Hippocampal formation (tissue), 2 donors: ENCODE measurements at places on chromosomes 5 and 9.

- DNase-seq = no peak
Measured at GRCh38 chr5:35345222-35345621, 114.9 kb upstream of the PRLR start.

- DNase-seq = no peak
Measured at GRCh38 chr9:72542917-72543316, 21.5 kb downstream of the TMC1 start.

DNA sequence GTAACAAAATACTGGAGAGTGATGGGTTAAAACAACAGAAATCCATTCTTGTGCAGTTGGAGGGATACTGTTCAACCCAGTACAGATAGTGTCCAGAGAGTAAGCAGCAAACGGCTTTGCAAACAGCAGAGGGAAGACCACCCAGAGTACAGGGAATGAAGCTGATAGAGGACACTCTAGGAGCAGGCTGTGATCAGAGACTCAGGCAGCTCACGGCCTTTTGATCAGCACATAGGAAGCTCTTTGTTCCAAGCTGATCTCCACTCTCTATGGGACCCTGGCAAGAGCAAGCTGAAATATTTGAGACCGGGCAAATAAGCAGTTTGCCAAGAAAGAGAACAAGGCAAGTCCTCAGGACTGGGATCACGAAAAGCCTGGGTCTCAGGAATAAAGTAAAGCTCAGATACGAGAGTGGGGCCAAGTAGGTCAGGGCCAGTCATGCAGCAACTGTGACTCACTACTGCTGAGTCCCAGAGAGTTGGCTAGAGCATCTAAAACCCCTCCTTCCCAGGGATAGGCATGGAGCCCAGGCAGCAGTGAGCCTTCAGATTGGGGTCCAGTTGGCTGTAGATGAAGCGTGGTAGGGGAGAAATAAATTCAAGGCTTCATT lies 52.4 kb downstream of the MELK start:
- DNase-seq = peak; percentile 43

GRCh38 chr9:95143591-95144561 lies 173.6 kb downstream of the FANCC start:
- no peak for DNase-seq

DNA sequence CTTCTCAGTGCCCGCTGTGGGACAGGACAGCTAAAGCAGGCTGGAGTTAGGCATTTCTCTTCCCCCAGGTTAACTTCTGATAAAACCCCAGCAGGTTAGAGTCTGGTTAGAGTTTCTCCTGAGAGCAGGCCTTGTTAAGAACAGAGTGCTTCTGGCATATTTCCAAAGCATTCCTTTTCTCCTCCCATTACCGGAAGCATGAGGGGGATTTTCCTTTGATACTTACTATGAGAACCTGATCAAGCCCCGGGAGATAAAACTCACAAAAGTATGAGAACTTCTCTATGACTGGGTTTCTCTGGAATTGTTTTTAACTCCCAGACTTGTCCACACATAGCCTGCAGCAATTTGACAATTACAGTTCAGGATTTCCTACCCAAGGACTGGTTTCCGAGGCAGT lies 77.4 kb upstream of the MAST4 start:
- DNase-seq = no peak

GRCh38 chr5:179142434-179143198 lies 82.4 kb downstream of the ZNF354C start:
- no peak for DNase-seq

DNA sequence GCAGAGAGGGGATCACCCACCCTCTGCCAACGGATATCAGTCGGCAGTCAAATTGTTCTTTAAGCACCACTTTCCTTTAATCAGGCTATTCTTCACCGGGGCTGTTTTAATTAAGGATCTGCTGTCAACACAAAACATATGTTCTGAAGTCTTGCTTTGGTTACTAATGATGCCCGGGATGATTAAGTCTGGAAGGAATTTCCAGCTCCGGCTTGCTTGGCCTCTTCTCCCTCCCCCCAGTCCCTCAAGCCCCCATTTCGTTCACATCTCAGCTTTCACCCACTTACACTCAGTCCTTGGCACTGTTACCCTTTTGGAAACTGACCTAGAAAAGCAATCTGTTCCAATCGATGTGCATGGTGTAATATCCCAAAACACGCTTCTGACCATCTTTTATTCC lies 74.7 kb downstream of the MSX2 start:
- DNase-seq = no peak

- no peak for DNase-seq
Measured at GRCh38 chr9:79555474-79556089, 16.2 kb upstream of the TLE4 start.

DNA sequence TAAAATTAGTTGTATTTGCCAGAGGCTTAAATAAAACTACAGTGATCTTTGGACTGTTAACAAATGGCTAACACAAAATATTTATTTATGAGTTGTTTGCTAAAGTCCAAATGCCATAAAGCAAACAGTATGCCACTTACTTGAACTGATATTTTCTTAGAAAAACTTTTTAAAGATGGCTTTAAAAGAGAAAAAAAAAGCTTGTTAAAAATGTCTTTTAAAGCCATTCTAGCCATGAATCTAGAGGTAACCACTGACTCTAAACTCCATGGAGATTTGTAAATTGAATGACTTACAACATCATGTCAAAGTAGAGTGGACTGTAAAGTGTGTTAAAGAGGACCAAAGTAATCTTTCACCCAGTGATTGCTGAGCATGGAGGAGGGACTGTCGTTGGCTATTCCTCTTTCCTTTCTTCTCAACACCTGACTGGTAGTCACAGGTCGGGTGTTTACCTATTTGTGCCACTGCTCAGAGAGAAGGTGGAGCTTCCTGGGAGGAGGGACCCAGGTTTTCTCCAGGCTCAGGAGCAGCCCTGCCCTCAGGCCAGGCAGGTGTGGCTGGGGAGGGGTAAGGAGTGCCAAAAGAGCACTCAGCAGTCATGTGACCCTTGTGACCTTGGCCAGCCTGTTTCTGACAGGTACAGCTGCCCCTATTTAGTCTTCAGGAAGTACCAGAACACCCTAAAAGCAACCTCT lies 69.1 kb upstream of the TJP2 start:
- no peak for DNase-seq

DNA sequence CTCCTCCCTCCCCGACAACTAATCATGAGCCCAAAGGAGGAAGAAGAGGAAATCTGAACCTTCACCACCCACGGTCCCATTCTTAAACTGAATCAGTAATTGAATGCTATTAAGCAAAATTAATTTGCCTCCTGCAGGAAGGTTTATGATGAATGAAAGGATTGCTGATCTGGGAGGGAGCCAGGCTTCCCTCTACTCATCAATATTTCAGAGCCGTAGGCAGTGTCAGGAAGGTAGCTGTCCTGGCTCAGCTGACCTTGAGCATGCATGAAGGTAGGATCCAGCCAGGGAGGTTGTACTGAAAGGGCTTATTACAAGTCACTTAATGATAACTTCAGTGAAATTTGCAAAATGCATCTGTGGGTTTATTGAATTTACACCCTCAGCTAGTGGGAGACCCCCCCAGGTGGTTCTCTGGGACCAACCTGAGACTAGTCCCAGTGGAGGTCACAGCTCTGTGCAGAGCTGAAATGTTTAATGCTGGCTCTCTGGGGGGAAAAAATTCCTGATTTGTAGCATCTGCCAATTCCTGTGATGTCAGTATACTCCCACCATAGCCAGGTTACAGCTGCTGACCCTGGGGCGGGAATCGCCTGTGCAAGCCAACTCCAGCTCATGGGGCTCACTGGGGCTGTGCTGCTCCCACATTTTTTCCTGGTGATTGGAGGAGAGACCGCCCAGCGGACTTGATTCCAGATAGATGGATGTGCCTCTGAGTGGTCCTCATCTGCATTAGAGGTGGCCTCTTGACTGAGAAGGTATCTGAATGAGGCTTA lies 47.9 kb upstream of the NCS1 start:
- no peak for DNase-seq

GRCh38 chr9:99112750-99113413 lies 8.0 kb downstream of the TGFBR1 start:
- no peak for DNase-seq

GRCh38 chr9:13807118-13807517 lies 506.8 kb downstream of the NFIB start:
- DNase-seq = no peak

GRCh38 chr5:27216367-27216950 lies 178.1 kb upstream of the CDH9 start:
- no peak for DNase-seq

DNA sequence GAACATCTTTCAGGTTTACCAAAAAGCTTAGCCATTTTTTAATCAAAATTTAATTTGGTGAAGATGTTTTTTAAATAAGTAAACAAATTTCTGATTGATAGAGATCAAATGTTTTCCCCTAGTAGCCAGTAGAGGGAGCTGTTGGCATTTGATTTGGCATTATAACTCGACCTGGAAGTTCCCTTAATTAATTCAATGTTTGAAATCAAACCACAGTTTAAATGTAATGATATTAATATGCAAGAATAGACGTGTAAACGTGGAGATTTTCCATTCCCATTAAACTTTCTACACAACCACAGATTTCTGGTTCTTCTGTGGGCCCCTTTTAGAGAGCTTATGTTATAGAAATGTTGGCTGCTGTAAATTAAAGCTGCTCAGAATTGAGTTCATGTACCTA lies 148.1 kb upstream of the MPDZ start:
- DNase-seq = peak; percentile 83

DNA sequence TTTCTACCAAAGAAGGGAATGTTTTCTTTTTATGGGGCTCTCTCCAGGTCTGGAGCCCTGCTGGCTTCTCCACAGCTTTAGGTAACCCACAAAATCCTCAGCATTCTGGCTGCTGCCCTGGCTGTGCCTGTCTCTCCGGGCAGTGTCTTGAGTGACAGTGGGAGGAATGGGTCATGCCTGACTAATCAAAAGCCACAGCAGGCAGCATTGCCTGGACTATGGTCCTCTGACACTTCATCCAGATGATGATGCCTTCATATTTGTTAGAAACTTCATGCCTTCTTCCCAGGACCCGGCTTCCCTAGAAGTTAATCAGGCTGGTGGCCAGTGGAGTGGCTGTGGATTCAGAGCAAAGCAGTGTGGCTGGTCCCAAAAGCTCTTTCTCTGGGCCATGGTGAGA lies 32.2 kb upstream of the TGFBI start:
- DNase-seq = no peak

GRCh38 chr5:131769961-131770360 lies 26.9 kb downstream of the FNIP1 start:
- no peak for DNase-seq

DNA sequence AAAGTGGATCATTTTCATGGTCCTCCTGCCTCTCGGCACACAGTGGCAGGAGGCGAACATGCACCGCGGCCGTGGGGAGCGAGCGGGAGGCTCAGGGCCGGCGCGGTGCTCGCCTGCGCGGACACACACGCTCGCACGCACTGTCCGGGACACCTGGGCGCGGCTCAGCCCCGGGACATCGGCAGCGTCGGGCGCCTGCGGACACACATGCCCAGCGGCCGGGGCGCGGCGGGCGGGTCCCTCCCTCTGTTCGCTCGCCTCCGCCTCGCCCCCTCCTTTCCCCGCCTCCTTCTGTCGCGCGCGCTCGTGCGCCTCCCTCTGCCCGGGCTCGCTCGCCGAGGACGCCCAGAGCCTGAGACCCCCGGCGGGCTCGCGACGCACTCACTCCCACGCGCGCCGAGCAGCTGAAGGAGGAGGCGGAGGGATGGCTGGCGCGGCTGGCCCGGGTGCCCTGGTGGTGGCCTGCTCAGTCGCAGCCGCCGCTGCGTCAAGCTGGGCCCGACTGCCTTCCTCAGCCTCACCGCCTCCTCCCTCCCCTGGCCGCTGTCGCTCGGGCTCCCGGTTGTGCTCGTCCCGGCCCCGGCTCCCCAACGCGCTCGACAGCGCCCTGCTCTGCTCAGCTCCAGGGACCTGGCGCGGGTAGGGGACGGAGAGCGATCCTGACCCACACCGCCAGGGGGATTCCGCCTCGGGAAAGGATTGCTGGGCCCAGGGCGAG lies at the start of gene FRMD3:
Gene FRMD3, minus strand, starts transcription at position 230 of the 718 bp plus-strand sequence. Its CDS starts 170 bp downstream, at position 60.
- peak; percentile 20 for DNase-seq

DNA sequence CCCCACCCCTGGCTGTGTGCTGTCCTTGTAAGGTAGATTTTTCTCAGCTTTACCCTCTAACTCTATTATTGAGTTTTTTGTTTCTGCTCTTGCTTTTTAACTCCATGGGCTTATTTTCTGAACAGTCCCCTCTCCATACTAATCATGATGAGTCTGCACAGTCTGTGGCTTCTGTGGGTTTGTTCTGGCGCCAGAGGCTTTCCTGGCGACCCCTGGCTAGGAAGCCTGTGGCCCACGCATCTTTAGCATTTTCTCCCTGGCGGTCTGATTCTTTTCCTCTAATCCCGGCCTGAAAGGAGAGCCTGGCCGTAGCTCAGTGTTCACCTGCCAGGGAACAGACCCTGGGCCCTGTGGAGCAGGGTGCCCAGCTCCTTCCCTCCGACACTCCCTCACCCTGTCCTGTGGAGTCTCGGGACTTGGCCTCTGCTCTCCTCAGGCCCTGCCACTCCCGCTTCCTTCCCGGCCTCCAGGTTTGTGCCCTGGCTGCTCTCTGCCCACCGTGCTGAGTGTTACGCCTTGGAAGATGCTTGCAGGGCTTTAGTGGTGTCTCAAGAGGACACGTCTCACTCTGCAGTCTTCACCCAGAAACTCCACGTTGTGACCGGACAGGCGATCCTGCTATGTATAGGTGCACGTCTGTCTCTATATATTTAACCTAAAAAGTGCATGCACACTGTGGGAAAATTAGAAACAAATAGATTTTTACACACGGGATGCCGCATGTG lies 31.7 kb upstream of the LRRC14B start:
- no peak for DNase-seq

- DNase-seq = peak; percentile 60
Measured at GRCh38 chr5:127358740-127359139, 68.1 kb downstream of the MEGF10 start.

DNA sequence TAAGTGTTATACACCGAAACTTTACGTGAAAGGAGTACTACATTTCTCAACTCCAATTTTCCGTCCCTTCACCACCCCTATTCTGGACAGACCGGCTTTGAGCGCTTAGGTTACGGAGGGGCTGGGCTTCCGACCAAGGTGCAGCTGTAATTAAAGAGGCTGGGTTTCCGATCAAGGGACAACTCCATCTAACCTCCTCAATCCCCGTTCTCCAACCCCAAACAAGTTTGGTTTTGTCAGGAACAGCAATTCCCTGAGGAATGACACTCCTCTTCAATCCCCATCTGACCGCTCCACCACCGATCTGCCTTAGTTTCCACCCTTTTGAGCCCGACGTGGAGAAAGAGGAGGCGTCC lies 577 bp downstream of the TUT7 start:
- DNase-seq = no peak

DNA sequence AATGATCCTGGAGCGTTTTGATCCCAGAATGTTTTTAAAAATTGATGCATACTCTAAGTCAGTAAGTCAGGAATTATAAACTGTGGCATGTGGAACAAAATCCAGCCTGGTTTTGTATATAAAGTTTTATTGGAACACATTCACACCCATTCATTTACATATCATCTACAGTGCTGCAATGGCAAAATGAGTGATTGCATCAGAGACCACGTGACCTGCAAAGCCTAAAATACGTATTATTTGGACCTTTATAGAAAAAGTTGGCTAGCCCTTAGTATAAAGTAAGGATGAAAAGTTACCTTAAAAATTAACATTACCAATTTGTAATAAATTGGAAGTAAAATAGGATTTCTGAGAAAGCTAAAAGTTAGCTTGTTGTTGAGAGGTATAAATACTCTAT lies 95.0 kb downstream of the PCSK5 start:
- no peak for DNase-seq

- DNase-seq = no peak
Measured at GRCh38 chr9:38278931-38279679, 113.4 kb upstream of the ALDH1B1 start.
